ENCODE measurements at places on chromosomes 5 and 9.

- DNase-seq, result no peak
Measured at GRCh38 chr9:93264338-93265125, 80.6 kb downstream of the WNK2 start.

- DNase-seq, result peak; percentile 79
Measured at GRCh38 chr9:136255166-136255538, 9.5 kb upstream of the QSOX2 start.

DNA sequence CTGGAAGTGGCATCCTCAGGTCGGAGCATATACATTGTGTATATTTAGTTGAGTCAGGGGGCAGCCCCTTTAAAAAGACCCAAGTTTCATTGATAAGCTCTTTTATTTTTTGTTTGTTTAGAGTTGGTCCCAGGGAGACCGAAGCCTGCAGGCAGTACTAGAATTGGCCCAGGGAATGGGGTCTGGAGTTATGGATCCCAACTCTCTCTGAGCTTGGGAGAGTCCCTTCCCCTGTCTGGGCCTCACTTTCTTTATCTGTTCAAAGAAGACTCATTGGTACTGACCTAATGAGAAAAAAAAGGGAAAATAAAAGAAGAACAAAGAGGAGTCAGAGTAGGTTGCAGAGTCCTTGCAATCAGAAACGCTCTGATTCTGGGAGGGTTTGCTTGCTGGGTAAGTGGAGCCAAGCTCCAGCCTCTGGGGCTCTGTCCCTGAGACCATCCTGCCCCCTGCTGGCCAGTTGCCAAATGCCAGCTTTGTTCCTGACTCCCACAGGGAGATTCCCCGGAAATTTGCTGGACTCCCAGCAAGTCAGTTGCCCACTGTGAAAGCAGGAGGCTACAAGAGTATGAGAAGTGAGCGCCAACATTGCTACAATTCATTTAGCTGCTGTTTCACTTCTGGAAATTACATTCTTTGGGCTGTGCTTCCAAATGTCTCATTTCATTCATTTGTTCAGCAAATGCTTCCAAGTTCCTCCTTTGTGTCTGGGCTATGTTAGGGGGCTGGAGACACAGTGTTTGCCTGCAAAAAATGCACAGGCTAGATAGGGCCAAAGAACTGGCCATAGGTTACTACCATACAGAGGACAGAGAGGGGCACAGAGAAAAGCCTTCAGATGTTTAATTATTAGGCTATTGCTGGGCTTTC lies 156.2 kb downstream of the MELK start:
- peak; percentile 65 for DNase-seq

GRCh38 chr5:87785554-87786335 lies 373.0 kb upstream of the CCNH start:
- no peak for DNase-seq

GRCh38 chr9:136494531-136495215 lies 11.8 kb upstream of the SEC16A start:
- no peak for DNase-seq

GRCh38 chr5:167243463-167243862 lies 1048.0 kb upstream of the WWC1 start:
- DNase-seq, result no peak

DNA sequence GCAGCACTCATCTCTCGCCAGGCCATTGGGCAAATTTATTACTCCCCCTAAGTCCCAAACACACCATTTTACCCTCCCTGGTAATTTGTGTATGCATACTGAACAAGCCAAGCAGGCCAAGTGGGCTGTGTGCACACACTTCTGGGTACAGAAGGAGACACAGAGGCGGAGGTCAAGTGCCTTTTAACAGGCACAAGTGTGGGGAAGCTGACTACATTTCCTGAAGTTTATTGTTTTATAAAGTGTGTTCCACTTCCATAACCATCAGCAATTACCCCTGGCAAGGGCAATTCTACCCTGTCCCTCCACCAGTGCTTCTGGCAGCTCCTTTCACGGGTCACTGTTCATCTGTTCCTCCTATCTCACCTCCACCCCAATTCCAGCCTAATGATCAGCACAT lies 93.9 kb downstream of the SETX start:
- DNase-seq, result no peak

GRCh38 chr9:98491828-98492227 lies 216.9 kb downstream of the GABBR2 start:
- DNase-seq, result peak; percentile 61

All from fibroblast of mammary gland (primary cell).